ENCODE measurements at places on chromosomes 4 and X.
A peak's percentile ranks its signal among the peaks of the same experiment; 100 is the strongest.

- no peak for DNase-seq
These were observed 167.8 kb downstream of the PACRGL start for GRCh38 chr4:20868108-20868507.

GRCh38 chrX:102341867-102342266 is 94.9 kb downstream of the NXF2 start:
- no peak for DNase-seq

DNA sequence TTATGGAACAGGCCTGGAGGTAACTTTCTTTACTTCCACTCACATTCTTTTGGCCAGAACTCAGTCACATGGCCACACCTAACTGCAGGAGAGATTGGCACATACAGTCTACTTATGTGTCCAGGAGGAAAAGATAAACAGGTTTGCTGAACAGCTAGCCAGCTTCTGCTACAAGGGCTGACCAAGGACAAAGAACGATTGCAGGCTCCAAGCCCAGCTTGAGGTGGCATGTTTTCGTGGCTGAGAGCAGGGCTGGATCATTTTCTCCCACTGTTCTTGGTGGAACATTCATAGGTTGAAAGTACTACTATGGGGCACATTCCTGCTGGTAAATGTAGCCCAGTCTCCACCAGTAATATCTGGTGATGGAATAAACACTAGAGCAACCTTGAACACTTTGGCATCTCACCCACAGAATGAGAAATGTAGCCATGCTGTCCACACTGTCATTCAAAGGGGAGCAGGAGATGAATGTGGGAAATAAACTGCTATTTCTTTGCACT is 28.2 kb downstream of the NHS start:
- DNase-seq, result no peak

GRCh38 chr4:109078724-109079123 is 223.7 kb downstream of the COL25A1 start:
- DNase-seq, result no peak

- DNase-seq, result no peak
These were observed 4.3 kb downstream of the OCIAD2 start for GRCh38 chr4:48902266-48902665.

DNA sequence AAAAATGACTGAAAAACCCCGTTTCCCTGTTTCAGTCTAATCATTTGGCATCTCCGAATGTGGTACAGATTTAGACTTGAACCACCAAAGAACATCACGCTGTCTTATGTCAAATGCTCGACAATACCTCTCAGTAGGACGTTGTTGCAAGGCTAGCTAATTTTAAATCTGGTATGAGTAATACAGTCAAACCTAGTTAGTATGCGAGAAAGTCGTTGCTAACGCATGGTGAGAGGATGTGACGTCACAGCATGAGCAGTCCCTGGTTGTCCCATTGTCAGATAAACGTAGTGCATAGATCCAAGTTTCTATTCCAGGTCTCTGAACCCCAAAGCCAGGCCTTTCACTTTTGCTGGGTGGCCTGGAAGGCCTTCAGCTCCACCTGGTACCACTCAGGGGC is 44.7 kb downstream of the SETD7 start:
- DNase-seq, result no peak

DNA sequence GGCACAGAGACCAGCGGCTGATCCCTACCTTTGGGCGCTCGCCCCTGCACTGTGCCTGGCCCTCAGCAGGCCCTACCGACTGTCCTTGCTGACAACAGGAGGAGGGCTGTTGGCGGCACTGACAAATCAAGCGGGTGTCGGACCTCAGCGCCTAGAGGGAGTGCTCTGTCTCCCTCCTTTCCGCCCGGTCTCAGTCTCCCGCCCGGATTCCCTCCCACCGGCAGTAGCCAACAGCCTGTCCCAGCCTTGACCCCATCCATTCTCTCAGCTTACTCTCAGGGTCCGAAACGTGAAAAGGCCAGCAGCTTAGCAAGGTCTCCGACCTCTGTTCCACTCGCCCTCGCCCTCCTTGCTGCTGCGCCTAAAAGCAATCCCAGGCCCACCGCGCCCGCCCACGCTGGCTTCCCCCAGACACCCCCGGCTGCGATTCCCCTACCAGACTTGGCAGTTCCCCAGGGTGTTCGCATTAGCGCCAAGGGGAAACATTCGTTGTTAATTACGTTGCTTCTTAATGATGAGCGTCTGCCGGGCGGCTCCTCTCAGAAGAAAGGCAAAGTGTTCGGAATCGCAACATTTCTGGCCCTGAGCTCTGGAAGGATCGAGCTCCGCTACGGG is 96.2 kb downstream of the SOWAHB start:
- DNase-seq, result no peak

DNA sequence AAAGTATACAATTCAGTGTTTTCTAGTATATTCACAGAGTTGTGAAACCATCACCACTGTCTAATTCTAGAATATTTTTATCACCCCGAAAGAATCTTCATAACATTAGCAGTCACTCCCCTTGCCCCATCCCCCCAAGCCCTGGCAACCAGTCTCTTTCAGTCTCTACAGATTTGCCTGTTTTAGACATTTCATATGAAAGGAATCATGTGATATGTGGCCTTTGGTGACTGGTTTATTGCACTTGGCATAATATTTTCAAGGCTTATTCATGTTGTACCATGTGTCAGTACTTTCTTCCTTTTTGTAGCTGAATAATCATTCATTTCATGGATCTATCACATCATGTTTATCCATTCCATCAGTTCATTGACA is 371.7 kb downstream of the AFF2 start:
- DNase-seq, result no peak

DNA sequence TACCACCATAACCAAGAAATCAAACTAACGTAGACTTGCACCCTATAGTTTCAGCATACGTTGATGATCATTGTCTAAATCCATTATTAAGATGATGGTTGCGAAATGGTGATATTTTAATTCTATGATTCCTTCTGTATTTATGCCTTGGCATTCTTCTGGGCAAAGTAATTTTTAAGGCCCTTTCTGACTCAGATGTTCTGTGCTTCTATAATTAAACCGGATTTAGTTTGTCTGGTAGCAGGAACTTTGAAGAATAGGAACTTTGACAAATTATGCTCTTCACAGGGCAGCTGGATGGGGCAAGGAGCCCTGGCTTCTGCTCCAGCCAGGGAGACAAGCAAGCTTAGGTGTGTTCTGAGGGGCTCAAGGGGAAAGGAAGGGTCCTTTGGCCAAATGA is 23.8 kb upstream of the PLAC1 start:
- no peak for DNase-seq

DNA sequence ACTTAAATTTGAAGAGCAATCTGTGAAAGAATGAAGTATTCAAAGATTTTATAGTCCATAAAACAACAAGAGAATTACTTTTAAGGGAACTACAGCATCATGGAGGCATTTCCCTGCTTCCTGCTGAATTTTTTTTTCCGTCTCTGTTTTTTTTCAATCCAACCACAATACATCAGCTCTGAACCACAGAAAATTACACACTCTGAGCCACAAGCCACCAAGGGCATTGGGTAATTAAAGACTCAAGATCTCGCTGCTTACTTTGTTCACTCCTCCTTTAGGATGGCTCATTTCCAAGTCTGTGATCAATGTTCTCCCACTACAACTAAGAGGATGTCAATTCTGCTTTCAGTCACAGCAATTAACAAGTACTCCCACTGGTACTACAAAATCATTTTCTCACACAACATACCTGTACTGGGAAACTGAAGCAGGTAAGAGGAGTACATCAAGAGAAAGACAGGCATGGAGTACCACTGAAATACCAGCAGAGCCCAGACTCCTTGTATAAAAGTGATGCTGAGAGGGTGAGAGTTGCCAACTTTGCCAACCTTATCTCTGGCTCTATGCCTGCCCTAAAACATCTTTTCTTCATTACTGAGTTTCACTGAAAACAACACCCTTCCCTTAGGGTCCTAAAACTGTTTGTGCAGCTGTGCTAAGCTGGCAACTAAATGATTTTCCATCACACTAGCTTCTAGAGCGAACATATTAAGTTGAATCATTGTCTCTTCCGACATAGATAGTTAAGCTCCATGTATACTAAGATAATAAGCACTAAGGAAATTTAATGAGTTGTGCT is 105.8 kb upstream of the MAGEB18 start:
- no peak for DNase-seq

GRCh38 chr4:6957994-6958393 is 48.4 kb downstream of the TBC1D14 start:
- DNase-seq, result peak; percentile 42

- no peak for DNase-seq
These were observed 2.3 kb downstream of the HCFC1 start for GRCh38 chrX:153969125-153969903.

- no peak for DNase-seq
These were observed 8.4 kb downstream of the ATP10D start for GRCh38 chr4:47493238-47494123.

DNA sequence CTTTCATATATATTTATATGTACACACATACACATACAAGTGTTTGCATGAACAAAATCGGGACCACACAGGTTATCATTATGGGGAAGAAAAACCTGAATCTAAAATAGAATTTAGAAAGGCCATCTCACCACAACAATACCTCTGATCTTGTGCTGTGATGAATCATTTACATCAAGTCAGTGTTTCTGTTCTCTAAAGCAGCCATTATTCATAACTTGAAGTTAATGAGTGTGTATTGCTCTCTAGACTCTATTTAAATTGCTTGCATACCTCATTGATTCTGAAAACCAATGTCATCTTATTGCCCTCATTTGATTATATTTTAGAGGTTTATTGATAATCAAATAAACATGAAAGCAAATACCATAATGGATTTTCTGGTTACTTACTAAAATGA is 71.6 kb downstream of the FAM114A1 start:
- DNase-seq, result no peak

DNA sequence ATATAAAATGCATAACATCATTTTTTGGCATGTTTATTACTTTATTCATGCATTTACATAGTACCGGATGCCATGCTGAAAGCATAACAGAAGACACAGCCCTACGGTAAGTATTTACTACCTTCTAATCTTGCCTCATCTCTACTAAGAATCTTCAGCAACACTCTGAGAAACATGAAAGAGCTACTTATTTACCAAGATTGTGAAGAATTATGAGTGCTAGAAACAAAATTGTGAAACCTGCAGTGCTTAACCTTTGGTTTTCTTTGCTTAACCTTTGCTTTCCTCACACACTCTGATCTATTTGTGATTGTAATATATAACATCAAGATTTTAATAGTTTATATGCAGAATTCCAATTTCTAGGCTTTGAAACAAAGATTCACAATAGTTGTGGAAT is 7.4 kb downstream of the ANTXR2 start:
- no peak for DNase-seq

DNA sequence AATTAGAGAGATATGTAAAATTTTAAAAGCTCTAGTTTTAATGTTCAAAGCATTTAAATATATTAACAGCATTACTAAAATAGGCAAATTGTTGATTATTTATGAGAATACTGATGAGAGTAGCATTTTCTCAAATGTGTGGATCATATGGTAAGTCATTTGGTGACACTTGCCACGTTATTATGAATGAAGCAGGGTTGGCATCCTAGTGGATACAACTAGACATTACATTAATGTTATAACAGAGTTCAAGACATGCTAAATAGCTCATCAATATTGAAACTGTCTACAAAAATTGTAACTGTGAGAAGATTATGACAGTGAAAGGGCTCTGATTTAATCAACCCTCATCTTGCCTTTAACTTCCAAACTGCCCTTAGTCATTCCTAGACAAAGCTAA is 171.1 kb downstream of the PDGFC start:
- no peak for DNase-seq

- DNase-seq, result no peak
These were observed at the start of gene ZCCHC12 for GRCh38 chrX:118823263-118824172. TSS of gene ZCCHC12 (plus strand) at chrX:118823824. CDS start at chrX:118825245, 1,421 bp downstream.

DNA sequence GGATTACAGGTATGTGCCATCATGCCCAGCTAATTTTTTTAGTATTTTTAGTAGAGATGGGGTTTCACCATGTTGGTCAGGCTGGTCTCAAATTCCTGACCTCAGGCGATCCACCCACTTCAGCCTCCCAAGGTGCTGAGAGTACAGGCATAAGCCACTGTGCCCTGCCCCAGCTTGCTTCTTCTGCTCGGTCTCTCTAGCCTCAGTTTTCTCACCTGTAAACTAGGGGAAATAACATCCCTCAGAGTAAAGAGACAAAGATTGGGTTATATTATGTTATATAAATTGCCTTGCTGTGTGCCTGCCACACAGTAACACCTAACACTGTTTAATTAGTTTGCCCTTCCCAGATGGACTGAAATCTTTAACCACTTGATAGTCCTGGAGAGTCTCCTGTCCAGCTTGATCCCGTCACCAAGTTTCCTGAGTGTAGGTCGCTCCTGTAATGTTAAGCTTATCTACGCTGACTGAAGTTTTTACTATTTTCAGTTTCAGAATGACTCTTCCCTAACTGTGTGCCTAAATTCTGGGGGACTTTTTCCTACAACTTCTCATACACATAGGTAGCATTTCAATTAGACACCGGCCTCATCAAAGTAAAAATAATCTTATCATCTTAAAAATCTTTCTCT is 412.7 kb upstream of the TENM3 start:
- DNase-seq, result no peak

DNA sequence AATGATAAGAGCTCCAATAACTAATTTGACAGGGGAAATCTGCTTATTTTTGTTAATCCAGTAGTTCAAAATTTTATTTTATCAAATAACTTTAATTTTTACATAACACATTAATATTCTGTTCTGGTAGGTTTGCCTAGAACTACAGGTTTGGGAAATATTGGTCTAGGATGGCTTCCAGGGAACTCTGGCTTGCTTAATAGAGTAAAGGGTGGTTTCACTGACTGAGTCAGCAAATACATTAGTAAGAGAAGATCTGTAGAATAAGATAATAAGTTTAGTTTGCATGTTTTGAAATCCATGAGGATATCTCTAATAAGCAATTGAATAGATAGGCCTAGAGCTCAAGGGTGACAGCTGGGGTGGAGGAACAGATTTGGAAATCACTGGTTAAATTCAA is 500.7 kb downstream of the ZNF674 start:
- DNase-seq, result no peak

DNA sequence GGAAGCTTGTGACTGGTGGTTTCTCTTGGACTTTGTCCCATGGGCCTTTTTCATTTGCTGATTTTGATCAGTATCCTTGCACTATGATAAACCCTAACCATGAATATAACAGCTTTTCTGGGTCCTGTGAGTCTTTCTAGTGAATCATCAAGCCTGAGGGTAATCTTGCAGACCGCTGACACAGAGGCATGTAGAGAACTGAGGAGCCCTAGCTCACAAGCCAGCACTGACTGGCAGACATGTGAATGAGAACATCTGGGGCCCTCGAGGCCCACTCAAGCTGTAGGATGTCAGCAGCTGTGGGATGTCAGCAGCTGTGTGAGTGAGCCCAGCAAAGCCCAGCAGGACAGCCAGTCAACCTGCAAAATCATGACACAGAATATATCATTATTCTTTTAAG is 36.7 kb downstream of the HMGB3 start:
- no peak for DNase-seq

GRCh38 chr4:2322227-2322626 is 60.3 kb upstream of the MXD4 start:
- no peak for DNase-seq

GRCh38 chr4:139589336-139590018 is 33.5 kb upstream of the SETD7 start:
- DNase-seq, result no peak

DNA sequence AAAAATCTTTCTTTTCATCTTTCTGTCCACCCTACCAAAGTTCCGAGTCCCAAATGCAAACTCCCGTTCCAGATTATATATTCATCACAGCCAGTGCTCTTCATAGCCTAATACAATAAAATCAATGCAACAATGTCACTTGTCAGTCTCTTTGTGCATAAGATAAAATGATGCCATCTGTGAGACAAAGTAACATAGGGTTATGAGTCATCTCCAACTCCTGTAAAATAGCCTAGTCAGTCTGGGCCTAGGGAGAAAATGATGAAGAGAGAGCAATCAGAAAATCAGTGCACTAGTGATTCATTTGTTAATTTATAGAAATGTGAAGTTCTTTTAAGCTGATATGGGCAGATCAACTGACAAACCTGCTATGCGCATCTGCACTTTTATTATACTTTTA is 689.1 kb upstream of the DIAPH2 start:
- no peak for DNase-seq

Data from left lobe of liver (tissue), 2 donors.